ENCODE measurements at places on chromosomes 2 and 18.

- DNase-seq = no peak
Measured at GRCh38 chr2:102061962-102062795, 70.4 kb downstream of the IL1R2 start.

DNA sequence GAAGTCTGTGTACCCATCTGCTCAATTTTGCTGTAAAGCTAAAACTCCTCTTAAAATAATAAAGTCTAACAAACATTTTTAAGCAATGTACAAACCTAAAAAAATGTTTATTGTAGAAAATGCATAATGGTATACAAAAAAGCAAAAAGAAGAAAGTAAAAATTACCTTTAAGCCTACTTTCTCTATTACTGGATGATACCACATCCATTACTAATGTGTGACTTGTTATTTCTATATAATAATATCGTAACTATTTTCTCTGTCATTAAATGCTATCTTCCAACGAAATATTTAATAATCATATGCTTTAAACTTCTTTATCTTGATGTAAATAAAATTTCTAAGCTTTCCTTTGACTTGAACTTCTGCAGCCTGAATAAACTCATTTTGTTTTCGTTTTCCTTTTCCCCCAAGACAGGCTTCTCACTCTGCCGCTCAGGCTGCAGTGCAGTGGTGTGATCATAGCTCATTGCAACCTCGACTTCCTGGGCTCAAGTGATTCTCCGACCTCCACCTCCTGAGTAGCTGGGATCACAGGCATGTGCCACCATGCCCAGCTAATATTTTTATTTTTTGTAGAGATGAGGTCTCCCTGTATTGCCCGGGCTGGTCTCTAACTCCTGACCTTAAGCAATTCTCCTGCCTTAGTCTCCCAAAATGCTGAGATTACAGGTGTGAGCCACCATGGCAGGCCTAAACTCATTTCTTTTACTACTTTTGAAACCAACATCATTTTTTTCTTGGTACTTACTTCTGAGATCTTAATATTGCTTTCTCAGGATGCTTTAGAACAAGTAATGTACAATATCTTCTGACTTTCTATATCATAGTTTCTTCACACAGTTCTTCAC, 18.1 kb upstream of the DNAH7 start:
- DNase-seq = no peak

DNA sequence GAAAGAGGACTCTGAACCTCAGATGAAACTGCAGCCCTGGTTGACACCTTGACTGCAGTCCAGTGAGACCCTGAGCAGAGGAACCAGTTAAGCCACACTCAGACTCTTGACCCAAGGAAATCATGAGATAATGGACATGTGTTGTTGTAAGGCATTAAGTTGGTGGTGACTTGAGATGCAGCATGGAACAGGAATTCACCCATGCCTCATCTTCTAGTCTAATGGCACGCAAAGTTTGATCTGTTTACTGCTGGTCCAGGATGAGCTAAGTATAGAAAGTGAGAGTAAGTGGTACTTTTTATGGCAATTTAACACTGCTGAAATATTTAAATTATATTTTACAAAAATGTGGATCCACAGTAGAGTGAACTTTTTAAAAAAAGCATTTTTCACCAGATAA, 51.3 kb upstream of the LTBP1 start:
- no peak for DNase-seq

- no peak for DNase-seq
Measured at GRCh38 chr2:80135001-80135400, 169.6 kb downstream of the LRRTM1 start.

DNA sequence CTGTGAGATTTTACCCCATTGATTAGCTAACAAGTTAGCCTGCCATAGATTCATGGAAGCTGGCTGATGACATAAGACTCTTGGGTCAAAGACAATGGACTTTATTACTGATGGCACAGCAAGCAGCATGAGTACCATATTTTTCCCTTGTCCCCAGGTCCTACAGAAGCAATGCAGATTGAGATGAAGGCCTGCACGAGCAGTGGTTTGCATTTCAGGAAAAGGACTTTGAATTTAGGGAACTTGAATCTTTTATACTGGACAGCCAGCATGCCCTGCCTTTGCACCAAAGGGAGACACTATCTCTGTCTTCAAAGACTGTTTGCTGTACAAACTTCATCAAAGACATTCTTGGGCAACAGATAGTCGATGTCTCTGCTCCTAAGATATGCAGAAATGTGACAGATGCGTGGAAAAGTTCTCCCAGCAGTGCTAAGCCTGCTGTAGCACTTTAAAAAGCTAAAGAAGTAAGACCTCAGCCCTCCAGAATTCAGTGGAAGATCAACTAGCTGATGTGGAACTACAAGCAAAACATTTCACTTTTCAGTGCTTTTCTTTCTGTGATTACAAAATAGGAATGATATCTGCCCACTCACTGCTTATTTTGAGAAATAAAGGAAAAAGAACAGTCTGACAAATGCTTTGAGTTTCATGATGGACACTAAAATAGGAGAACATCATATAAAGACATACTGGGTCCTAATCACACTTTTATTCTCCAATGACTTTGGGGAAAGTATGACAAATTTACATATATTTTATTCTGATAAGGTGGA, 44.4 kb upstream of the TANK start:
- no peak for DNase-seq

DNA sequence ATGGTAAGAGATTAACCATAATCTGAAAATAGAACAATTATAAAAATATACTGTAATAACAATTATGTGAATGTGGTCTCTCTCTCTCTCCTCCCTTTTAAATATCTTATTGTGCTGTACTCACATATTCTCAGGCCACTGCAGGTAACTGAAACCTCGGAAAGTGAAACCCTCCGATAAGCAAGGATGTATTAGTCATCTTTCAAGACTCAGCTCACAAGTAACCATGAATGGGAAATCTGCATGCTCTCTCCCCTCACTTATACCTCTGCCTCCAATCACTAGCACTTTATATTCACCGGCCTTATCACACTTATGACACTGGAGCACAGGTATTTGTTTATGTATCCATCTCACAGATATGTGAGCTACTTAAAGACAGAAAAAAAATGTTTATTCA, 139.7 kb downstream of the LRP2 start:
- DNase-seq = no peak

- no peak for DNase-seq
Measured at GRCh38 chr2:159266554-159266953, 19.9 kb downstream of the WDSUB1 start.

GRCh38 chr18:46302528-46303485, 198.6 kb downstream of the HAUS1 start:
- DNase-seq = no peak

DNA sequence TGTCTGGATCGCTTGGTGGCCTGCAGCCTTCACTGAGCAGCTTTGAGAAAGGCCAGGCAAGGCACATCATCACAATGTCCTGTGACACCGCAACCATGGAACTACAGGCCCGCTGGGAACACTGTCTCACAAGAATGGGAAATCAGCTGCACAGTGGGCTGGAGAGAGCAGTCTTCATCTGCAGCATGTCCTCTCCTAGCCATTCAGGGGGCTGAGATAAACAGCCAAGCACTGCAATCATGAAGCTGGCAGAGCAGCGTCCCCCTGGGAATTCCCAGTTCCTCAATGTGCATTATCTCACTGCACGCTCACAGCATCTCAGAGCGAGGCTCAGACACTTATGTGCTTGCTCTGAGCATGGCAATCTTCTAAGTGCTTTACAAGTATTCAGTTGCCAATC, 1.9 kb downstream of the CMPK2 start:
- DNase-seq = no peak

GRCh38 chr2:12720278-12720620, 3.5 kb downstream of the TRIB2 start:
- no peak for DNase-seq

- DNase-seq = no peak
Measured at GRCh38 chr2:12715258-12716031, 1.3 kb upstream of the TRIB2 start.

- DNase-seq = no peak
Measured at GRCh38 chr2:114192362-114192761, 250.1 kb upstream of the DPP10 start.

GRCh38 chr2:36589230-36589630, 8.7 kb downstream of the FEZ2 start:
- no peak for DNase-seq

DNA sequence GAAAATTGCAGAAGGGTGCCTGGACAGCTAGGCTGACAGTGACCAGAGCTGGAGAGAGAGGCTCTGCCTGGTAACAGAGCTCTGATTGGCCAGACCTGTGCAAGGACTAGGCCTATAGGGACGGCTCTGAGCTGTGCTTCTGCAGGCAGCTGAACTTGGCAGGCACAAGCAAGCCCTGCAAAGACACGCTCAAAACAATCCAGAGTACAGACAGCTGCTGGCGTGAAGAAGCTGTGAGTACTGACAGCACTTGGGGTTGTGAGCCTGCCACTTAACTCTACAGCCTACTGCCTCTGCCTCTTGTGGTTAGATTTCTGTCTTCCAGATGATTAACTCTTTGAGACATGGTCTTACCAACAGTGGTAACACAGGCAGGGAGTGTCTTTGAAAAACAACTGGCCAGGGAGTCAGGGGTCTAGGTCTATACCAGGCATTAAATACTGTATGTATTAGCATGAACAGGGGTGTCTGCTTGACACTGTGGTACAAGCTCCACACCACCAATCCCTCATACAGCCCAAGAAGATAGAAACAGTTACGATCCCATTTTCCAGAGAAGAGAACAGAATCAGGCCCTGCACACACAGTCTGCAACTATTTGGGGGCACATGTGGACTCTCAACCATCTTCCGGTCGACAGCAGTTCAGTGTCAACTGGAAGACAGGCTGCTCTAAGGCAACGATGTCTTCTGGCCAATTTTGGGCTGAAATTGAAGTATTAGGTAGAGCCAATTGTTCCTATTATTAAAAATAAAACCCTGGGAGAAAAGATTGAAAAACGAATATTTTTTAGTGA, 568.4 kb downstream of the TNS1 start:
- DNase-seq = no peak

DNA sequence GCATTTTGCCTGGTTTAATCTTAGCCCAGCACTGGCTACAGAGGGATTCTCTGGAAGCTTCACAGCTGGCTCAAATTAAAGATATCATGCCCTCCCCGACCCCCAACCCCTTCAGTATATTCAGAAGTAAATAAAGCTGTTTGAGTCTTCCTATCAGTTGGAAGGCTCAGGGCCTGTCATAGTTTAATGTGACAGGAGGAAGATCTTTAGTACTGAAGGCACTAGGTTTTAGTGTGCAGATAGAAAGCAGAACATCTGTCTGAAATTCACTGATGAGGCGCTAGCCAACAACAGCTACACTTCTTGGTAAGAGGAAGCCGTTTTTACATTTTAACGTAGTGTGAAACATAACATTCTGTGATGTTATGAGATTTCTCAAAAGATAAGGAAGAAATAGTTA, 969.1 kb upstream of the CDH2 start:
- DNase-seq = no peak

GRCh38 chr2:84888401-84889276, 7.8 kb upstream of the TRABD2A start:
- no peak for DNase-seq

GRCh38 chr2:49289711-49290110, 135.4 kb upstream of the FSHR start:
- DNase-seq = no peak

GRCh38 chr18:4802296-4802695, 347.2 kb upstream of the DLGAP1 start:
- no peak for DNase-seq

GRCh38 chr2:64554117-64554516, 30.0 kb downstream of the AFTPH start:
- no peak for DNase-seq

GRCh38 chr2:222730366-222730999, 59.0 kb downstream of the MOGAT1 start:
- DNase-seq = no peak

- DNase-seq = no peak
Measured at GRCh38 chr2:115165529-115166109, 723.2 kb downstream of the DPP10 start.

- DNase-seq = no peak
Measured at GRCh38 chr2:141393214-141393545, 737.6 kb downstream of the LRP1B start.

GRCh38 chr2:218564056-218564455, 4.1 kb downstream of the USP37 start:
- DNase-seq = no peak

DNA sequence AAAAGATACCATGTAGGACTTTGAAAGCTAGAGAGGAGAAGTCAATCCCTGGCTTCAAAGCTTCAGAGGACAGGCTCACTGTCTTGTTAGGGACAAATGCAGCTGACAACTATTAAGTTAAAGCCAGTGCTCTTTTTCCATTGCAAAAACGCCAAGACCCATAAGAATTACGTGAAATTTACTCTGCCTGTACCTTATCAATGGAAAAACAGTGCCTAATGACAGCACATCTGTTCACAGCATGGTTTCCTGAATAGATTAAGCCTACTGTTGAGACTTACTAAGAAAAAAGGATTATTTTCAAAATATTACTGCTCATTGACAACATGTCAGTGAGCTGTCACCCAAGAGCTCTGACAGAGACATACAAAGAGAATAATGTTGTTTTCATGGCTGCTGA, 52.9 kb downstream of the ANKRD12 start:
- no peak for DNase-seq

GRCh38 chr18:26470011-26470637, 78.2 kb downstream of the KCTD1 start:
- no peak for DNase-seq

DNA sequence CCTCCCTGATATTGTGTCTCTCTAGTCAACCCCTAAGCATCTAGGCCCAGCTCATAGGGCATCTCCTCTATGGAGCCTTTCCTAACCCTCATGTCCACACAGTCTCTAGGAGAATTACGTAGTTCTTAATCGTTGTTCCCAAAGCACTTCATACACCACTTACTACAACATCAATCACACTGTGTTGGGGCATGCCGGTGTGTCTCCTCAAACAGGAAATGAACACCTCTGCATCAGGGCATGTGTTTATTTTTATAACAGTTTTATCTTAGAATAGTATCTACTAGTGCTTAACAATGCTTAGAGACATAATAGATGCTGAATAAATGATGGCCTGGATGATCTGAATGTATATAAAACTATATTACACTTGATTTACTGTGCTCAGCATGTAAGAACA, 19.7 kb downstream of the CYP1B1 start:
- DNase-seq = no peak

DNA sequence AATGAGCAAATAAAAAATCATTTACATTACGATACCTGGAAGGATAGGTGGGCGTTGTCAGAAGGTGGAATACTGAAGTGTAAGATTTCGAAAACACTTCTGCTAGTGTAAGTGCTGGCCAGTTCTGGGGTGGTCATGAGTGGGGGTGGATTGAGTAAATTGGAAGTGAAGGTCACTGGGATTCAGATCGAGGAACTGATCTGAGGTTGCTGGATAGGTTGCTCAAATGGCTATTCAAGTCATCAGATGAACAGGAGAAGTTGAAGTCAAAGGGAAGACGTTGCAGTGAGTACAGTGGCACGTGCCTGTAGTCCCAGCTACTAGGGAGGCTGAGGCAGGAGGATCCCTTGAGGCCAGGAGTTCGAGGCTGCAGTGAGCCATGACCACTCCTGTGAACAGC, 95.7 kb downstream of the MALT1 start:
- no peak for DNase-seq

- DNase-seq = no peak
Measured at GRCh38 chr18:48694295-48694694, 155.5 kb downstream of the CTIF start.

Measured in stimulated activated CD8-positive, alpha-beta memory T cell treated with anti-CD3 and anti-CD28 coated beads, Interleukin-2, amount 100 ng/mL, for 48 hours (primary cell).